ENCODE measurements at places on chromosomes 11 and 22.

DNA sequence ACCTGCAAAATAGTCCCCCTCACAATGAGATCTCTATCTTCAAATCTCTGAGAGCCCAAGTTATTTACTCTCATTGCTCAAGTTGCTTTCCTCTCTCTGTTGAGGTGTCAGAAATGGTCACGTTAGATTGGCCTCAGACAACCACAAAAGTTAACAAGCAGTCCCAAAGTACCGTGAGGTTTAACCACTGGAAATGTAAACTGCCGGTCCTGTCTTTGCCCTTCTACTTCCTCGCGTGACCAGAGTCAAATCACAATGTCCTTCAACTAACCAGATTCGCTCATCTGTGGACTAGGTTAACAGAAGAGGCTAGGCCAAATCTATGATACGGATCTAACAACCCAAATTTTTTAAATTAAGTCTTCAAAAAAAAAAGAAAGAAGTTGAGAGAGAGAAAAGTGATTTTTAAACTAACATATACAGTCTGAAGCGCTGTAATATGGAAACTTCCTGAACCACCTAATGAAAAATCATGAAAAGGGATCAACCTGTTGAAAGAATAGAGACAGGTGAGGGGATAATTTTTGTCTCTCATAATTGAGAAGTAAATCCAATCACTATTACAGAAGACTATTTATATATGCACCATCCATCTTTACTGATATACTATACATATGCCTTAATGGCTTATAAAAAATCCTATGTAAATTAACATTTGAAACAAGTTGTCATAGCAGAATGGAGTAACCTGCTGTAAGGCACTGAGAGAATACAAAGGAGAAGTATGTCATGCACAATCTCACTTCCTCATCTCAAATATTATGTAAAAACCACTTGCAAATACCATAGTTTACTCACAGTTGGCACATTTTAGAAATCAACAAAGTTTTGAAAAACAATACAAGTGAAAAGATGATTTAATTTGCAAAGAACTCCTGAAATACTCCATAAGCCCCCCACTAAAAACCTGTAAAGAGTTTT, 3.3 kb upstream of the JAML start:
- no peak for DNase-seq

DNA sequence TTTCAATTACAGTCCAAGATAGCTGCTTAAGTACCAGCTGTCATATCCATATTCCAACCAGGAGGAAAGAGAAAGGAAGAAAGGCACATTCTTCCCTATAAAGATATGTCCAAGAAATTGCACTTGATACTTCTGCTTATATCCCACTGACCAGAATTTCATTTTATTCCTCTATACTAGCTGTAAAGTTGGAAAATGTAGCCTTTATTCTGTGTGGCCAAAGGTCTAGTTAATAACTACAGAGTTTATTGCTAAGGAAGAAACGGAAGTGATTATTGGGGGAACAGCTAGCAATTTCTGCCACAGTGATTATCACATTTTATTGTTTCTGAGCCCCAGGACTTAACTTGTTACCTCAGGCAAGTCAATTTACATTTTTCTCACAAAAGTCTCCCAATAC, 213.8 kb downstream of the TTC28 start:
- DNase-seq = no peak

GRCh38 chr11:126547161-126547560, 191.7 kb downstream of the ST3GAL4 start:
- DNase-seq = no peak

DNA sequence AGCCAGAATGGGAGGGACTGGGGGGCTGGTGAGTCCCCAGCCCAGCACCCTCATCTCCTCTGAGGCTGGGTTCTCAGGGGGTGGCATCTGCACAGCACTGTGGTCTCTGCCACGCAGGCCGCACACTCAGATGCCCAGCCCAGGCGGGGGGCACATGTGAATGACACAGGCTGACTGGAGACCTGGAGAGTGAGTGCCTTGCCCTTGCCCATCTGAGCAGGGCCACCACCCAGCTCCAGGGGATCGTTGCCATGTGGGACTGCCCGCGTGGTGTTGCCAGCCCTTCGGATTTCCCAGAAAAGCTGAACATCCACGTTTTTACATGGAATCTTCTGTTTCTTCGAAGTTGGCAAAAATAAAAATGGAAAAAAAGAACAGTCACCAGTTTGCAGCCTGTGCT, 18.9 kb downstream of the PRDM11 start:
- DNase-seq = no peak

Data from esophagus squamous epithelium (tissue), 5 donors.